ENCODE measurements at places on chromosomes 1 and 21. TPM values are rescaled to one million over a fixed set of nuclear protein-coding genes. Genes with fewer than 3 reads are reported as not detected.

The TGFB2 gene
- not detected for total RNA-seq

The CELSR2 gene
- total RNA-seq, result 1.3 TPM

The SH2D1B gene
- not detected for total RNA-seq

- H3K27me3 ChIP-seq, result no peaks in the 10 kb centered on the region
- peaks cover 10% of the 10 kb centered on the region for H3K4me1 ChIP-seq
- no peaks in the 10 kb centered on the region for H3K36me3 ChIP-seq
- H3K4me3 ChIP-seq, result peak overlapping the region; percentile 74
Measured at GRCh38 chr21:34526618-34527290, 14.7 kb upstream of the KCNE1 start.

- H3K36me3 ChIP-seq, result no peaks in the 10 kb centered on the region
- no peak overlapping the region for H3K4me3 ChIP-seq
- H3K4me1 ChIP-seq, result no peaks in the 10 kb centered on the region
Measured at GRCh38 chr1:4655674-4656532, 1.5 kb downstream of the AJAP1 start.

- H3K4me1 ChIP-seq, result peaks cover 25% of the 10 kb centered on the region
- H3K27ac ChIP-seq, result peak overlapping the region; percentile 87
- ATAC-seq, result peak; percentile 68
- peak overlapping the region; percentile 88 for H3K4me3 ChIP-seq
Measured at GRCh38 chr1:39575191-39576015, 1.2 kb downstream of the PABPC4 start.

- H3K4me3 ChIP-seq, result no peak overlapping the region
- no peak overlapping the region for H3K27ac ChIP-seq
- ATAC-seq, result no peak
- H3K4me1 ChIP-seq, result peaks cover 18% of the 10 kb centered on the region
- no peaks in the 10 kb centered on the region for H3K27me3 ChIP-seq
Measured at GRCh38 chr21:37082856-37083528, 9.9 kb downstream of the TTC3 start.

DNA sequence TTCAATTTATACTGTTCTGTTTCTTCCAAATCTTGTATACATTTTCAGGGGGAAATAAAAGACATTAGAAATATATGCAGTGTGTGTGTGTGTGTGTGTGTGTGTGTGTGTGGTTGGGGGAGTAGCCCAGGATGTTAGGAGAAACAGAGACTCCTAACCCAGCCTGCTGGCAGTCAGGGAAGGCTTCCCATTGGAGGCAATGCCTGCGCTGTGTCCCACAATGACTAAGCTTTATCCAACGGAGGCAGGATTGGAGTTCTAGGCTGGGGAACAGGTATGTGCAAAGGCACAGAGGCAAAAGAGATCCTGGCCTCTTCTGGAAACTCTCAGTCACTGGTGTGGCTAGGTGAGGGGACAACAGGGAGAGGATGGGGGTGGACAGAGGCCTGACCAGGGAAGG is 16.5 kb upstream of the ADGRB2 start:
- no peak for ATAC-seq
- no peaks in the 10 kb centered on the region for H3K4me1 ChIP-seq
- no peak overlapping the region for H3K4me3 ChIP-seq
- H3K27ac ChIP-seq, result no peak overlapping the region

DNA sequence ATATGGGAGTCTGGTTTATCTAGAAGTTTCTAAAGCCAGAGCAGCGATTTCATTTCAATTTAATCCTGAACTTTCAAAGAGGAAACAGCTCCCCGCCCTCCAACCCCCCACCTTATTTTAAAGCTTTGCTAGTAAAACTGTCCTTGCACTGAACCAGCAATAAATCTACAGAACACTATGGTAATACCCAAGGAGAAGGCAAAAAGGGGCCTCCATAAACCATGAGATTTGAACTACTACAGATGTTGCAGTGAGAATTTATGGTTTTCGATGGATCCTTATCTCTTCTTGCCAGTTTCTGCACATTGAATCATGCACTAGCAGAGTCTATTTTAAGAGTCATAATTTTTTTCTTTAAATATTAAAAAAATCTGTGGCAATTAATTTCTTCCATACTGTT is 64.8 kb upstream of the BEND5 start:
- no peaks in the 10 kb centered on the region for H3K36me3 ChIP-seq
- no peak overlapping the region for H3K4me3 ChIP-seq
- no peaks in the 10 kb centered on the region for H3K4me1 ChIP-seq
- peaks cover 16% of the 10 kb centered on the region for H3K27me3 ChIP-seq
